ENCODE measurements at places on chromosomes 1 and 21.

DNA sequence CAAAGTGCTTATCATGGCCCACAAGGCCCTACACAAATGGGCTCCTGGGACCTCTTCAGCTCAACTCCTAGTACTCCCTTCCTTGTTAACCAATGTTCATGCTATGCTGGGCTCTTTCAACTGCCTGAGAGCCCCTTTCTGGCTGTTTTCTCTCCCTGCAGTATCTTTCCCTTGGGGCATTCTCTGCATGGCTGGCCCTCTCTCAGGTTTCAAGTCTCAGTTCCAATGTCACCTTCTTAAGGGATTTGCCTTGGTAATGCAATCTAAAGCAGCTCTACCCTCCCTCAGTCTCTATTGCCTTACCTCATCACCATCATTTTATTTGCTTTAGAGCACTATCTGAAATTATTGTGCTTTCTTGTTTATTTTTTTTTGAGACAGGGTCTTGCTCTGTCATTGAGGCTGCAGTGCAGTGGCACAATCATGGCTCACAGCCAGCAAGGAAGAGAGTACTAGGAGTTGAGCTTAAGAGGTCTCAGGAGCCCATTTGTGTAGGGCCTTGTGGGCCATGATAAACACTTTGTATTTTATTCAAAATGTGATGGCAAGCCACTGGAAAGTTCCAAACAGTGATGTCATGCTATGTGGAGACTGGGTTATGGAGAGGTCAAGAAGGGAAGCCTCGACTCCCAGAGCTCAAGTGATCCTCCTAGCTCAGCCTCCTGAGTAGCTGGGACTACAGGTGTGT, 63.4 kb upstream of the SRSF10 start:
- no peak for DNase-seq

DNA sequence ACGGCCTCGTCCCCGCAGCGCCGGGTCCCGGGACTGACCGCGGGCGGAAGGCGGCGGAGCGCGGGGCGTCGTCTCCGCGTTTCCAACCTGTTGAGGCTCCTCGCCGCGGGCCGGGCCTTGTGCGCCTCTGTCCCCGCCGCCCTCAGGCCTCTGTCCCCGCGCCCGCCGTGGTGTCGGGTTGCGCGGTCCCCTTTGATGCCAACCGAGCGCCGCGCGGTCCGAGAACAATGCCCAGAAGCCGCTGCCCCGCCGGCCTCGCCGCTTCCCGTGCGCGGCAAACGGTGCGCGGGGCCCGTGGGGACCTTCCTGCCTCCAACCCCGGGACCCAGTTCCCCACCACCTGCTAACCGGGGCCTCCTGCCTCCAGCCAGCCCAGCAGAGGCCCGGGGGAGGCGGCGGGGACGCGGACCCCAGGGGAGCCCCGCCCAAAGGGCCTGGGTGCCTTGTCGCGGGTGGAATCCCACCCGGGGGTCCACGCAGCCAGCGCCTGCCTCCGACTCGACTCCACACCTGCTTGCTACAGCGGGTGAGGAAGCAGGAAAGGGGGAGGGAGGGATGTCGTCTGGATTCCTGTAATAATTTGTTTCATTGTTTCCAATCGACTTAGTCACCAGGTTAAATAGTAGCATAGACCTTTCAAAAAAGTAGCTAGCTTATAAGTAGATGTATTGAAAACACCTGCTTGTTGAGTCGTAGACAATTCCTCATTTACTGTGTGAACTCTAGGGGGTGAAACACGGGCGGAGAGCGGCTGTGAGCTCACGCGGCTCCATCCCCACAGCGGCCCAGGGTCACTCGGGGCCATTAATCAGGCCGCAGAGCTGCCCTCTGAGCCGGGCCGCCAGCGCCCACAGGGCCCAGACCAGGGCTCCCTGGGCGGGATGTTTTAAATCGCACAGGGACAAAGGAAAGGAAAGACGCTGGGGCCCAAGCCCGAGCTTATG, 1.1 kb downstream of the COL18A1 start:
- DNase-seq = no peak

DNA sequence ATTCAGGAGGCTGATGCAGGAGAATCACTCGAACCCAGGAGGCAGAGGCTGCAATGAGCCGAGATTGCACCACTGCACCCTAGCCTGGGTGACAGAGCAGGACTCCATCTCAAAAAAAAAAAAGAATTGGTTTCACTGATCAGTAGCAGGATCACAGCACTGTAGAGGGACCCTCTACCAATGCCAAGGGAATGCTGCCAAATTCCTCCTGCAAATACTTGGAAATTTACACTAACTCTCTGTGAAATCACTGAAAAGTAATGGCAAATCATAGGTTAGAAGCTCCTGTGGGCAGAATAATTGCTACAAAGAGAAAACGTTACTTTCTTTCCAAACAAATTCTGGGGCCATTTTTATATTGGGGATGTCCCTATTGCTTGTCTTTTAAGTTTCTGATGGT, 6.7 kb upstream of the GPR25 start:
- no peak for DNase-seq

DNA sequence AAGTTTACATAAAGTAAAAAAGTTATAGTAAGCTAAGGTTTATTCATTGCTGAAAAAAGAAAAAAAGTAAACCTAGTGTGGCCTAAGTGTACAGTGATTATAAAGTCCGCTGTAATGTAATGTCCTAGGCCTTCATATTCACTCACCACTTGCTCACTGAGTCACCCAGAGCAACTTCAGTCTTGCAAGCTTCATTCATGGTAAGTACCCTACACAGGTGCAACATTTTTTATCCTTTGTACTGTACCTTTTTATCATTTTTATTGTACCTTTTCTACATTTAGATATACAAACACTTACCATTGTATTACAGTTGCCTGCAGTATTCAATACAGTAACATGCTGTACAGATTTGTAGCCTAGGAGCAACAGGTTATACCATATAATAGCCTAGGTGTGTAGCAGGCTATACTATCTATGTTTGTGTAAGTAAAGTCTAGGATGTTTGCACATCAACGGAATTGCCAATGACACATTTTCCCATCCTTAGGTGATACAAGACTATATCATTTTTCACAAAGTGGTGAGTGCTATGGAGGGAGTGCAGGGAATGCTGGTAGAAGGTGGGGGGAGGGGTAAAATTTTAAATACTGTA, 58.0 kb upstream of the DMRTA2 start:
- DNase-seq = no peak

DNA sequence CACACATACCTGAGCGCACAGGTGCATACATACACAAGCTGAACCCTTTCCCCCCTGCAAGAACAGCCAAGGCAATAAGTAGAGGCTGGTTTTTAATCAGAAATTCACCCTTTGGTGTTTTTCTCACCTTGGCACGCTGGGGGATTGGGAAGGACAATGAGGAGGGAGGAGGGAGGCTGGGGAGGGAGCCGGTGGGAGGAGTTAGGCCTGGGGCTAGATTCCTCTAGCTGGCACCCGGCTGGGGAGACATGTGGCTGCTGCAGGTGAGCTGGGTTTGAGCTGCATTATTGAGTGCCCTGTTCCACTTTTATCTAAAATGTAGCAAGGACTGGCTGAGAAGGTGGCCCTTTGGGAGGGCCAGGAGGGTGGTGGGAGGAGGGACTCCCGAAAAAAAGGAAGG, 97.8 kb upstream of the CSF3R start:
- no peak for DNase-seq

GRCh38 chr1:191290441-191290840, 812.8 kb upstream of the BRINP3 start:
- DNase-seq = no peak

GRCh38 chr1:12220890-12221289, 8.9 kb upstream of the VPS13D start:
- DNase-seq = no peak

- no peak for DNase-seq
Observed at GRCh38 chr1:171981303-171981702, 140.0 kb downstream of the DNM3 start.

DNA sequence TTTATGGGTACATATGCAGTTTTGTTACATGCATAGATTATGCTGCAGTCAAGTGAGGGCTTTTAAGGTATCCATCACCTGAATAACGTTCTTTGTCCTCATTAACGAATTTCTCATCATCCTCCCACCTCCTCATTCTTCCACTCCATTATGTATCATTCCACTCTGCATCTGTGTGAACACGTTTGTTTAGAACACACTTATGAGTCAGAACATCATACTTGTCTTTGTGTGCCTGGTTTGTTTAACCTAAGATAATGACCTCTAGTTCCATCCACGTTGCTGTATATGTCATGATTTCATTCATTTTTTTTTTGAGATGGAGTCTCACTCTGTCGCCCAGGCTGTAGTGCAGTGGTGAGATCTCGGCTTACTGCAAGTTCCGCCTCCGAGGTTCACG, 6.7 kb upstream of the MPC2 start:
- DNase-seq = no peak

GRCh38 chr21:45306453-45306831, 18.7 kb upstream of the POFUT2 start:
- no peak for DNase-seq
